Globus pallidus (tissue), 1 donor: ENCODE measurements at places on chromosomes 3 and 15.

GRCh38 chr3:4561661-4562060 lies 68.5 kb downstream of the ITPR1 start:
- no peak for DNase-seq

DNA sequence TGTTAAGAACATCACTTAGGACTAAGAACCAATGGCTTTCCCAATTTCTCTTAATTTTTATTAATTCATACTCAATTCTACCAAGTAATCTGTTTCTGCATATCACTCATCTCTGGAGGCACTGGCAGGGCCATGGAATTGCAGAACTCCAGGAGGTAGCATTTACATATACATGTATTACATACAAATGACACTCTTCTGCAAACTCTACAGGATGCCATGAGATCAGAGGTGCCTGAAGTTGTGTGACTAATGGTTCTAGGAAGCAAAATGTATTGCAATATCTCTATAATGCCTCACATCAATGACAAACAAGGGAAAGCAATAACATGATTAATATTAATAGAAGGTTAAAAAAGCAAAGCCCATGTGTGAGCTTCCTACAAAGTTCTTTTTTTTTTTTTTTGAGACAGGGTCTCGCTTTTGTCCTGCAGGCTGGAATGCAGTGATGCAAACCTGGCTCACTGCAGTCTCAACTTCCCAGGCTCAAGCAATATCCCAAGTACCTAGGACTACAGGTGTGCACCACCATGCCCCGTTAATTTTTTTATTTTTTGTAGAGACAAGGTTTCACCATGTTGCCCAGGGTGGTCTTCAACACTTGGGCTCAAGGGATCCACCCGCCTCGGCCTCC lies 33.0 kb downstream of the DENND6A start:
- no peak for DNase-seq

GRCh38 chr15:64311566-64311965 lies 44.4 kb downstream of the CSNK1G1 start:
- DNase-seq: no peak

GRCh38 chr15:93305306-93305705 lies 216.3 kb upstream of the RGMA start:
- no peak for DNase-seq

DNA sequence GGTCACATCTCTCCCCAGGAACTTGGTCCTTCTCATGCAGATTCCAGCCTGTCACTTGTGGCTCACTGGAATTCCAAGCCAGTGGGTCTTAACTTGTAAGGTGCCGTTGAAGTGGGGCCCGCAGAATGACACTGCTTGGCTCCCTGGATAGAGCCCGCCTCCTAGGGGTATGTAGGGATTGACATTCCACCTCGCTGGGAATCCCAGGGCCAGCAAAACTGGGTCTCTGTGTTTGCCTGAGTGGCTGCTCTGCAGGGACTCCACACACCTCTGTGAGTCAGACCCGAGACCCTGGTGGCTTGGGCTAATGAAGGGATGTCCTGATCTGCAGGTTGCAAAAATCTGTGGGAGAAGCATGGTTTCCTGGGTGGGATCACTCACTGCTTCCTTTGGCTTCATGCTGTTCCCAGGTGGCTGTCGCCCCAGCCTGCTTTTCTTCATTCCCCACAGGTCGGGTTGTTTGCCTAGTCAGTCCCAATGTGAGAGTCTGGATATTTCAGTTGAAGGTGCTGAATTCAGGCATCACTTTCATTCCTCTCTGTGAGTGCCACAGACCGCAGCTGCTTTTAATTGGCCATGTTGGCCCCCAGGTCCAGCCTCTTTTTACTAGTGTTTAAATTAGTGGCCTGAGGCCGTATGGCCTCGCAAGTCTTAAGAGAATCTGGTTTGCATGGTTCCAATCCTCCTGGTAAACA lies 156.0 kb upstream of the TRIM42 start:
- DNase-seq: no peak

- DNase-seq: no peak
Observed at GRCh38 chr15:48324949-48325348, 6.3 kb upstream of the DUT start.

DNA sequence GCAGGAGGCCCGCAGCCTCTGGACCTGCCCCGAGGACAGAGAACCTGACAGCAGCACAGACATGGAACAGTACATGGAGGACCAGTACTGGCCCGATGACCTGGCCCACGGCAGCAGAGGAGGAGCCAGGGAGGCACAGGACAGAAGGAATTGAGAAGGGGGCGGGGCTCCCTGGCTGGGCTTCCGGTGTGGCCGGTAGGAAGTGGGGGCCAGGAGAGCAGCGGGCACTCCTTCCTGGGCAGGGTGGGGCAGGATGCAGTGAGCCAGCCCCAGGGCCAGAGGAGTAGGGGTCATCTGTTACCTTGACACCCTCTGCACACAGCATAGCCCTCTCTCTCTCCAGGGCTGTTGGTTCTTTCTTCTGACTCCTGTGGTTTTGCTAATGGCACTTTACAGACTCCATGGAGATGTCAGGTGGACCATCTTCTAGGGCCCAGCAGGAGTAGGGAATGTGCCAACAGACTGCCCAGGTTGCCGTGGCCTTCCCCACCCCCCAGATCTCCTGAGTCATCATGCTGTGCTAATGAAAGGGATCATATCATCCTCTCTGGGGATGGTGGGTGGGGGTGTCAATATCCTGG lies 8.6 kb upstream of the ISG20 start:
- no peak for DNase-seq

- no peak for DNase-seq
Observed at GRCh38 chr3:13015286-13016082, 57.7 kb downstream of the IQSEC1 start.

- no peak for DNase-seq
Observed at GRCh38 chr3:126355251-126355650, 2.0 kb downstream of the KLF15 start.

GRCh38 chr15:68781217-68781616 lies 39.5 kb downstream of the ANP32A start:
- DNase-seq: no peak

- DNase-seq: no peak
Observed at GRCh38 chr15:101528108-101528916, 38.8 kb upstream of the PCSK6 start.

- peak; percentile 51 for DNase-seq
Observed at GRCh38 chr3:11335056-11335608, 62.9 kb downstream of the ATG7 start.

- DNase-seq: no peak
Observed at GRCh38 chr3:30077746-30078145, 528.7 kb upstream of the TGFBR2 start.

DNA sequence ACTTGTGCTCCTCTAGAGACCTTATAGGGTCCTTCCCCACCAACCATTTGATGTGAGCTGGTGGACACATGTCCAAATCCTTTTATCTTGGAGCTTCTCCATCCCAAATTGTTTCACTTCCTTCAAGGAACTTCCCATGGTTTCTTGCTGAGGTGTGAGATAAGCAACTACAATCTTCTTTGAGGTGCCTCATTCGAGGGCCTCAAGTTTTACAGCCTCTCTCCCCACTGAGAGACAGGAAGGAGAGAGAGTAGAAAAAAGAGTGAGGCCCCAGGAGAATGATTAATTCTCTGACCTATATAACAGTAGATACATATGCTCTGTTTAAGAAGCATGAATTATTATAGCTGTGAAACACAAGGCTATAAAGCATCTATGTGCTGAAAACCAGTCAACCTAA lies 70.5 kb downstream of the SUMF1 start:
- no peak for DNase-seq

DNA sequence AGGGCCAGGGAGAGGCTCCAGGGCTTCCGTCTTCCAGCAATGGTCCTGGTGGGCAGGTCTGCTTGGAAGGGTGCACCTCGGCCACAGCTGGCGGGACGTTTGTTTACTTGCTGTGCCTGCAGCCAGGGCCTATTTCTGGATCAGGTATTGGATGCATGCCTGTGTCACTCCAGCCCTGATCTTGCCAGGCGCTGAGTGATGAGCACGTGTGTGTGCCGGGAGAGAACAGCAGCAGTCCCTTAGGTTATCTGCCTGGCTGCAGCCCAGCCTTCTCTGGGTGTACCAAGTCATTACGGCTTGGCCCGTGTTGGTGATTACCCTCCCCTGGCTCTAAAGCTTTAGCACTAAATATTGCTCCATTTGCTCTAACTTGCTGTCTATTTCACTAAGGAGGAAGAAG lies 14.9 kb downstream of the CCDC32 start:
- DNase-seq: no peak

- DNase-seq: peak; percentile 15
Observed at GRCh38 chr15:72271895-72272212, 500 bp downstream of the PARP6 start.

DNA sequence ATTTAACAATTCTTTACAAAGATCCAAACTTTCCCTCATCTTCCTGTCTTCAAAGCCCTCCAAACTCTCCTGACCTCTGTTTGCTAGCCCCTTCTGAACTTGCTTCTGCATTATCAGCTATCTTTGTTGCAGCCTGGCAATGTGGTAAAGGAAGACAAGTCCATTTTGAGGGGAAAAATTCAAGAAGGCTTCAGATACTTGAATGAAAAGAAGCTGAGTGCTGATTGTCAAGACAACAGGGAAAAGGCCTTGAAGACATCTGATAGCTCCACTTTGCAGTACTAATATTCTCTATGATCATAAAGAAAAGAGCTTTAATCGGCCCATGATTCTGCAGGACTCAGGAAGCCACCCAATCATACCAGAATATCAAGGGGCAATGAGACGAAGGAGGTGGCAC lies 91.8 kb downstream of the LMLN start:
- no peak for DNase-seq

DNA sequence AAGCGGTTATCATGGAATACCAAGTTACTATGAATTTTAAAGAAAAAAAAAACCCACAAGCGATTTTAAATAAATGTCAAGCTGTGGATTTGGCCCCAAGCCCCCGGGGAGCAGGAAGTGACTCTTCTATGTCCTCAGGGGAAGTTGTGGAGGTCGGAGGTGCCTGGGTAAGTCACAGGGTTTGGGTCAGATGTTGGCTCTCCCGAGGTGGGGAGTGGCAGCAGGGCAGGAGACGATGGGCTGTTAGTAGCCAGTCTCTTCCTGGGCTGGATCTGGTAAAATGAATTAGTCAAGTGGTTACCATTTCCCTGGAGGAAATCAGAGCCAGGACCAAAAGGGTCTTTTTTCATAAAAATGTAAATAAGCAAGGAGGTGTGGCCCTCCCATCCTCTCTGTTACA lies 316.7 kb downstream of the TLE3 start:
- DNase-seq: no peak

GRCh38 chr15:80773122-80773551 lies 6.0 kb upstream of the CEMIP start:
- no peak for DNase-seq

GRCh38 chr15:70362886-70363285 lies 265.2 kb upstream of the TLE3 start:
- DNase-seq: no peak

DNA sequence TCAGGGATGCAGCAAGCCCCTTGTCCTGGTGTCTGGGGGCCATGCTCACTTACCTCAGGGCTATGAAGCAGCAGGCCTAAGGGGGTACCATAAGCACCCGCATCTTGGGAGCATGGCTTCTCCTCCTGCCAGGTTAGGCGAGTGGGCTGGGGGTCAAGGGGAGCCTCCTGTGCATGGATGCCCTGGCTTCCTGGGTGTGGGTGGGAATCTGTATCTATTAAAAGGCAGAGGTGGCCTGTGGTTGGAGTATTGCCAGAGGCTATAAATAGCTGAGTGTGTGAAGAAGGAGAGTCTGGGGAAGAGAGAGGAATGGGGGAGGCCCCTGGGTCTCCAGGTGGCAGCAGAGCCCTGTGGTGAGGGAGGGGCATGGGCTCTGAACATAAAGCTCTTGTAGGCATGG lies 19.5 kb downstream of the ACVR2B start:
- DNase-seq: no peak

- no peak for DNase-seq
Observed at GRCh38 chr15:69613182-69613581, 160.6 kb downstream of the RPLP1 start.

- DNase-seq: no peak
Observed at GRCh38 chr3:119352863-119353527, 58.8 kb downstream of the ARHGAP31 start.

DNA sequence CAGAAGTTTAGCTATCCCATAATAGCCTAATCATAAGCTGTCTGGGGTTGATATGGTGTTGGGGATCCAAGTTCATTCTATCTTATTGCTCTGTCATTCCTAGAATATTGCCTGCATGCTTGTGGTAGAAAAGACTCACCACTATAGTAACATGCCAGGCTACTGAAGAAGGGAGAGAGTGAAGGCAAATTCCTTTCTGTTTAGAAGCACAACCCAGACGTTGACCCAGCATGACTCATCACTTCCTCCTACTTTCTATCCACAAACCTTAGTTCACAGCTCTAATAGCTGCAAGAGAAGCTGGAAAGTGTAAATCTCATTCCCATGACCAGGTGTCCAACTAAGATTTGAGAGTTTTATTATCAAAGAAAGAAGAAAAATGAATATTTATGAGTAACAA lies 57.8 kb upstream of the NMD3 start:
- DNase-seq: no peak

- DNase-seq: no peak
Observed at GRCh38 chr15:78739996-78740903, 71.0 kb downstream of the ADAMTS7 start.

DNA sequence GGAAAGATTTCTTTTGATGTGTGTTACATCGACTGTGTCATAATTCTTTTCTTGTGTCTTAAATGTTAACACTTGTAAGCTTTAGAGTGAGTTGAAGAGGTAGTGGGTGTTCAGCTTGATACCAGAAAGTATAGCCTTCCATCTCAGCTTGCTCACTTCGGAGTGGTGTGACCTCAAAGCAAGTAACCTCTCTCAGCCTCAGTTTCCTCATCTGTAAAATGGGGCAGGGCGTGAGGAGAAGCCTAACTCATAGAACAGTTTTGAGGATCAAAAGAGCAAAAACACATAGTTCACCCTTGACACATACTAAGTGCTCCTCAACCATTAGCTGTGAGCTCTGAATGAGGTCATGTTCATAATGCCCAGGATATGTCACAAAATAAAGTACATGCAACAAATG lies 434.8 kb upstream of the PROK2 start:
- no peak for DNase-seq

DNA sequence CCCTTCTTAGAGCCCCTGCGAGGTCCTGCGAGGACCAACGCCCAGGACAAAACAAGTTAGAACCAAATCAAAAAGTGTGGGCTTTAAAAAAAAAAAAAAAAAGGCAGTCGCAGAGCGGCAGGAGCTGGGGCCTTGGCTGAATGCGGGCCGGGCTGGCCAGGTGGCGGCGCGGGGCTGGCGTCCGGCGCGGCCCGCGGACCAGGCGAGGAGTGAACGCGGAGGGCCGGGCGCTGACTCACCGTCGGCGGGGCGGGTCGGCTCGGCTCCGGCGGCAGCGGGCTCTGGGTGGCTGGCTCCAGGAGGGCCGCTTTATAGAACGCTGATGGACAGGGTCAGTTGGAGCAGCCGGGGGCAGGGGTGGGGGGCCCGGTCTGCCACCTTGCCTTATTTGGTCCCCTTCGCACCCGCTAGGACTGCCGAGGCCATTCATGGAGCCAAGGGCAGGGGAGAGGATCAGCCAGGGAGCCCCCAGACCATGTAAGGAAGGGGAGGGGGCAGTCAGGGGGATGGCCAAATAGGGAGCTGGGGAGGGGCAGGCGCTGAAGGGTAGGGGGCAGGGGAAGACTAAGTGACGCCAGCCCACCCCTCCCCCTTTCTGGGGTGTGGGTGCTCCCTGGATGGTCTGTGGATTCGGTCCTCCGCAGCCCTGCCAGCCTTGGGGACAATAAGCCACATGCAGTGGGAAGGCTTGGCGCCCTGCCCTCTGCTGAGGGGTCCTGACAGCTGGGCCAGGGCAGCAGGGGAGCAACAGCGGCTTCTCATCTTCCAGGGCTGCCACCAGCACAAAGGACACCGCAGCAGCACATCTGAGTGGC lies at the start of gene ACTC1:
TSS of gene ACTC1 (minus strand) at position 283 of the 815 bp plus-strand sequence. CDS start 741 bp downstream, outside the sequence.
- DNase-seq: no peak
